Naive B cell (primary cell): ENCODE measurements at places on chromosomes 4 and X. TPM values are rescaled to one million over a fixed set of nuclear protein-coding genes. Genes with fewer than 3 reads are reported as not detected.

Gene SRPX
- not detected for polyA plus RNA-seq

DNA sequence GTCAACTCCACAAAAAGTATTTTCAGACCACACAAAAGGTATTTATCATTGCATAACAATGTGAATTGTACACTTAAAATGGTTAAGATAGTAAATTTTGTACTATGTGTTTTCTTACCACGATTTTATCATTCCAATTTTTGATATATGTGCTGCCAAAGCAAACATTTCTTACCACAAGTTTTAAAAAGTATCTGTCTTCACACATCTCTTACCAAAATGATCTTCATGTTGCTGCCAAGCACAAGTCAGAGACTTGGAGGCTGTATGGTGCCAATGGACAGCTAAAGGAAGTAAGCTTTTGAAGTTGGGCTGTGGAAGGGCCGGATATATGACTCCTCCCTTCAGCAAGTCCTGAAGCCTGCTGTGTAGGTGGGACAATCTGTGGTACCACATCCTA is 67.9 kb downstream of the TMLHE start:
- no peak for DNase-seq

DNA sequence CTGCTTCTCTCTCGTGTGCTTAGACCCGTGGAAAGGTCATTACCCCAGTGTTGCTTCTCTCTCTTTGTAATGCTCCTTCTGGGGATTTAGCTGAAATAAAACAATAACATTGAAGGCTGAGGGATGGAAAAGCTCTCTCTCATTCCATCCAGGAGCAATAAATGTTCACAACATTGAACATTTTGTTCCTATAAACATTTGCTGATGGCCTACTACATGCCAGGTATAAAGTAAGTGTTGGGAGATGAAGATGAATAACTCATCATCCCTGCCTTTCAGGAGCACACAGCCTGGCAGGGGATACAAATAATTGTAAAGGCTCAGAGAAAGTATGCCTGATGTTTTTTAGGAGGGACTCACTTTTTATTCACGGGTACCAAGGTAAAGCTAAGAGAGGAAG is 158.1 kb downstream of the KDR start:
- no peak for DNase-seq

- no peak for DNase-seq
These were observed 347.2 kb upstream of the DDX53 start for GRCh38 chrX:22652596-22652995.

GRCh38 chr4:338759-339097 is 1.1 kb downstream of the ZNF141 start:
- DNase-seq = peak; percentile 4

Gene TEX13D
- not detected for polyA plus RNA-seq

DNA sequence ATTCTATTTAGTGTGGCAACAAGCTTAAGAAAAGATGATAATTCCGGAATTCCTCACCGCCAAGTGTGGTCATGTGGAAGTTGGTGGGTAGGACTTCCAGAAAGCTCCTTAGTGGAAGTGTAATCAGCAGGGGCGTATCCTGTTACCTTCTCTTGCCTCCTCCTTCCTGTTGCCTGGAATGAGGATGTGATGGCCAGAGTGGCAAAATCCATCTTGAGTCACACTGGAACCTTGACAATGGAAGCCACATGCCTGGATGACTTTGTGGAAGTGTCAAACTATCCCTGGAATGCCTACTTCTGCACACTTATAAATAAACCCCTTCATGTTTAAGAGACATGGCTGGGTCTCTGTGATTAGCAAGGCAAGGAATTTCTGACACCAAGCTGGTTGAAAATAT is 191.0 kb downstream of the PRDM5 start:
- no peak for DNase-seq

DNA sequence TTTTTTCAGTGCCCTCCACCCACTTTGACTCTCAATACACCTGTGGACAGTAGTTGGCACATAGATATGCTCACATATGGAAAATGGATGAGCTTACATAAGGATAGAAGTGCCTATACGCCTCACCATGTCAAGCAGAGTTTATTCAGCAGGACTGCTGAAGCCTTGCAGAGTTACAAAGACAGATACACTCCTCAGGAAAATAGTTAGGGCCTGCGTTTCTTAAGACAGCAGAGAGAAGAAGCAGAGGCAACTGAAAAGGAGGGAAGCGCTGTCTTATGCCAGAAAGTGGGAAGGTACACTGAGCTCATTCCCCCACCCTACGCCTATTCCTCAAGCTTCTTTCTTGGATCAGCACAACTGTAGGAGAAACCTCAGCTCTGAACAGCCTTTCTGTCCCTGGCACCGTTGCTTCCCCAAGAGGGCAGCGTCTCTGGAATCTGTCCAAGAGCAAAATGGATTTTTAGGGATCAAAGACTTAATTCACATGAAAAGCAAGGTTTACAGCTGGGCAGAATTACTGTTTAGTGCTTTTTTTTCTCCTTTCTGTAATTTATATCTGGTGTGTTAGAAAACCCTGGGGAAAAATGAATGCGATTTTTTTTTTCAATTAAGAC is 37.3 kb upstream of the MBTPS2 start:
- no peak for DNase-seq

DNA sequence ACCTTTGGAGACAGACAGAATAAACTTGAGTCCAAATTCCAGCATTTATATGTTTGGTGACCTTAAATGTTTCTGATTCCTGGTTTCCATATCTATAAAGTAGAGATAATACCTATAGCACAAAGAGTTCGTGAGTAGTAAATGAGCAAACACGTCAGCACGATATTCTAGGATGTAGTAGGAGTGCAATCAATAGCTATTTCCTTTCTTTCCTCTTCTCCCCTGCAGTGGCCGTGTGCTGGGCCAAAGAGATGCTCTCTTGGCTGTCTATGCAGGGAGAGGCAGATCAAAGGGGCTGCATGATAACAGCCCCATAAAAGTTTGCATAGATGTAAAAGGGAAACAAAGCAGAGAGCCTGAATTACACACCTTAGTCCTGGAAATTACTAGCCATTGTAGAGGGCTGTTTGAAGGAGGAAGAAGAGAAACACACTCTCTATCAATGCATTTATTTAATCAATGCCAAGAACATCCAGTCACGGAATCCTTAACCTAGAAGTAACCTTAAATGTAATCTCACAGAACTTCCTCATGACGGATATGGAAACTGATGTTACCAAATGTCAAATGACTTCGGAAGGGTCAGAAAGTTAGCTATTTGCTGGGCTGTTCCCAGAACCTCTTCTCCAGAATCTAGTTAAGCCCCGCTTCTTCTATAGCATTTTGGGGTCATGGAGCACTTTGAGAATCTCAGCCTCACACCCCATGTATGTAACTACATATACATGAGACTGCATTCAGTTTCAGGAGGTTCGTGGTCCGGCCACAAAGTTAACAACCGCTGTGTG is 35.5 kb upstream of the PLAC8 start:
- DNase-seq = no peak

Gene ABCG2
- polyA plus RNA-seq = not detected

Gene SSX2B
- polyA plus RNA-seq = not detected

GRCh38 chr4:177271091-177271490 is 38.6 kb upstream of the NEIL3 start:
- DNase-seq = no peak

DNA sequence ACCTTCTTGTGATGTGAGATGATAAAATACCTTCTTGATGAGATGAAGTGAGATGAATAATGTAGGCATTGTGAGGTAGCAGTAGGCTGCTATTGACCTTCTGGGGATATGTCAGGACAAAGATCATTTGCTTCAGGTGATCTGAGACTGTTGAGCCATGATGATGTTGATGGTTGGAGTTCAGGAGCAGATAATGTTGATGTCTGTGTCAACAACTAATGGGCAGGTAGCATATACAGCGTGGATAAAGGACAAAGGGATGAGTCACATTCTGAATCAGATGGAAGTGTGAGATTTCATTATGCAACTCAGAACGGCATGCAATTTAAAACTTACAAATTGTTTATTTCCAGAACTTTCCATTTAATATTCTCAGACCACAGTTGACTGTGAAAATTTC is 57.3 kb downstream of the RAP1GDS1 start:
- DNase-seq = no peak

GRCh38 chr4:139732991-139733570 is 67.5 kb downstream of the MGST2 start:
- no peak for DNase-seq

Gene CUL4B
- 23.5 TPM for polyA plus RNA-seq

DNA sequence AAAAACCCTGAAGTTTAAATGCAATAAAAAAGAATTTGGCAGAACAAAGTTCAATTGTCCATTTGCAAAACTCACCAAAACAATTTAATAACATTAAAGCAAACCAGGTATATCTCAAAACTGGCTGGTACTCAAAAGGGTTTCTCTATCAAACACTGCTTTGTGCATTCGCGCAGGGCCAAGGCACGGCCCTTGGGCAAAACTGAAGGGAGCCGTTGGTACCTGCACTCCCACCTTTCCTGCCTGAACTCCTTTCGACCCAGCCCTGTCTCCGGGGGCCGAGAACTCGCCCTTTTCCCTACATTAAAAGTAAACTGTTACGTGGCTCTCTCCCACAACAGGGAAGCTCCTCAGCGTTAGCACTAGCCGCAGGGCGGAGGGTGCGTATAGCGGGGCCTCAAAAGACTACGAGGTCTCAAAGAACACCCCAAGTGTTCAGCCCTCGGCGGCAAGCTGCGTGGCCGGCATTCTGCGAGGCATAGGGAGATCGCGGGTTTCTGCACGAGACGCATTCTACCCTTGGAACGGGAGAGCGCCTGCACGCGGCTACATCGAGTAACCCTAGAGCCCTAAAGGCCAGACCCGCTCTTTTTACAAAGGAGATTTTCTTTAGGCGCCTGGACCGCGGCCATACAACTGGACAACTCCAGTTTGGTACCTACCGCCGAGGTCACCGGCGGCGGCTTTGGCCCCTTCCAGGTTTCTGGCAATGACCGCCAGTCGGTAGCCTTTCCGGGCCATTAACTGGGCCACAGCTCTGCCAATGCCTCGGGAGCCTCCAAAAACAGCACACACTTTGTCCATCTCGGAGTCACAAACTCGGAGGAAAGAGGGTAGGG is 550 bp downstream of the CBR4 start:
- DNase-seq = peak; percentile 52

GRCh38 chr4:107902715-107903114 is 28.6 kb upstream of the CYP2U1 start:
- DNase-seq = no peak

DNA sequence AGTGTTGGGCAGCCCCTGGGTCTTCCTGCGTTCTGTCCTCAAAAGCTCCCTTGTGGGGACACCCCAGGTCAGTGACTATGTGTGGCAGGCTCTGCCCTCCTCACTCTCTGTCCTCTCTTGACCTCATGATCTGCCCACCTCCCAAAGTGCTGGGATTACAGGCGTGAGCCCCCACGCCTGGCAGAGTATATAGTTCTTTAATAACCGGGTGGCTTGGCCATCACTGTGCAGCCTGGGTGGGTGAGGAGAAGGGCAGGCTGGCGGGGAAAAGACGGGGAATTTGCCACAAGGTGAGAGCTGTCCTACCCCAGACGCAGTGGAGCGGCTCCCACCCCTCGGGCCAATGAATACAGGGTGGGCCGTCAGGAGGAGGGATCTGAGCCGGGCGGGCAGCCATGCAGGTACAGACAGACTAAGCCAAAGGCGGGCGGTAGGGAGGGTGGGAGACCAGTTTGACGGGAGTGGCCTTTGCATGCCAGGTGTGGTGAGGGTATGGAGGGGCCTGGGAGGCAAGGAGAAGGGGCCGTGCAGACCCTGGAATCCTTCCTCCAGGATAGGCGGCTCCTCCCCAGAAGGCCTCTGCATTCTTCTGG is 2.5 kb downstream of the SH3BP2 start:
- no peak for DNase-seq

Gene MAGEA11
- polyA plus RNA-seq = not detected

Gene GYPA
- polyA plus RNA-seq = not detected

DNA sequence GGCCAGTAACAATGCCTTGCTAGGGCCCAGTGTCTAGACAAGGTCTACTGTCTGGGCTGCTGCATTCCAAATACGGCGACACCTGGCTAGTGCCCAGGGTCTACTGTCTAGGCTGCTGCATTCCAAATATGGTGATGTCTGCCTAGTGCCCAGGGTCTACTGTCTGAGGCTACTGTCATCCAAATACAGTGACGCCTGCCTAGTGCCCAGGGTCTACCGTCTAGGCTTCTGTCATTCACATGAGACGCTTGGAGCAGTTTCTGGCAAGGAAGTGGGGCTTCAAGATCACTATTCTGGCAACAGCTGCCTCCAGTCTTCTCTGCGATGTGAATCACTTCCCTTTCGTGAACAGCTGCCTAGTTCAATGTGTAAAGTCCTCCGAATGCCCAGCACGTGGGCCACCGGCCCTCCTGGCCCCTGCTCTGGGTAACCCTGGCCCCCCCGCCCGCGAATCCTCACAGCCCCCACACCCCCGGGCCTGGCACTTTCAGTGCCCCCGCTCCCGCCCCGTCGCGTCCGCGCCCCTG is 12.7 kb downstream of the ACOX3 start:
- peak; percentile 51 for DNase-seq

Gene ANXA10
- not detected for polyA plus RNA-seq

DNA sequence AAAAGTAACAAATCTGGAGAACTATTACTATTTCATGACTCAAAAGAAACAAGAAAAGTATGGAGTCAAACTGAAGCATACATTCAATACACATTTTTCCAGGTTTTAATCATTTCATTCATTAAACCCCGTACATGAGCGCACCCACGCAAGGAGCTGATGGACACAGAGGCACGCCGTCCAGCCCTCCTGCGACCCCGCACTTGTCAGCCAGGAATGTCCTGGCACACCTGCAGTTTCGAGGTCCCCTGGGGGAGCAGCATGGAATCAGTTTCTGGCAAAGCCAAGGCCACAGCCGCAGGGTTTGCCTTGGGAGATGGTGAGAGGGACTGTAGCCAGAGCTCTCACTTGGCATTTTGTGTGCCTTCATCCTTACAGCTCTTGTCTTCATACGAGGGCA is 12.8 kb upstream of the SLC2A9 start:
- DNase-seq = no peak

Gene CHM
- polyA plus RNA-seq = 9.2 TPM

DNA sequence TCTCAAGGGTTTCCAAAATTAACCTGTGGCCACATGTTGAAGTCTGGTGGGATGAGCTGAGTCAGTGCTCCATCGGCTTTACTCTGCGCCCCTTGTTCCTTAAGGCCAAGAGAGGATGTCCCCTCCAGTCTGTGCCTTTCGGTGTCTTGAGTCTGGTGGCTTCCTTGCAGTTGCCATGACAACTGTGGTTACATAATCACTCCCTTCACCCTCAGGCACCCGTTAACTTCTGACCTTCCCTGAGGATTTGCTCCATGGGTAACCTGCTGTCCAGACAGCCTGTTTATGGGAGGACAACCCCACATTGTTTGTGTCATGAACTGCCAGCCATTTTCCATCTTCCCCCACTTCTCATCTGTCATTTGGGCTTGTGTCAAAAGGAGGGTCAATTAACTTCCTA is 401.1 kb upstream of the LCORL start:
- no peak for DNase-seq
